ENCODE measurements at places on chromosomes 5 and 9.

DNA sequence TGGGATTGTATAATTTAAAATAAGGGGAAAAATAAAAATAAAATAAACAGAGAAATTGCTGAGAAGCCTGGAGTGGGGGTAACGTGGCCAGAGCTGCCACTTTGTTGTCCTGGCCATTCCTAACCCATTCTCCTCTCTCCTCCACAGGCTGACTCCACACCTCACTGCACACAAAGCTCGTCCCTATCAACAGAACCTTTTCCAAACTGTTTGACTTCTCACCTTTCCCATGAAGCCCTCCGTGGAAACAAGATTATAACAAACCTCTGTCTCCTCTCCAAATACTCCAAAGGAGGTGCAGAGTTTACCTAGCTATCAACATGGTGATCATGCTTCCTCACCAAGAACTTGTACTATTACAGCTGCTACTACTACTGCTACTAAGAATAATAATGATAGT lies 151.1 kb downstream of the GLIS3 start:
- DNase-seq: no peak

DNA sequence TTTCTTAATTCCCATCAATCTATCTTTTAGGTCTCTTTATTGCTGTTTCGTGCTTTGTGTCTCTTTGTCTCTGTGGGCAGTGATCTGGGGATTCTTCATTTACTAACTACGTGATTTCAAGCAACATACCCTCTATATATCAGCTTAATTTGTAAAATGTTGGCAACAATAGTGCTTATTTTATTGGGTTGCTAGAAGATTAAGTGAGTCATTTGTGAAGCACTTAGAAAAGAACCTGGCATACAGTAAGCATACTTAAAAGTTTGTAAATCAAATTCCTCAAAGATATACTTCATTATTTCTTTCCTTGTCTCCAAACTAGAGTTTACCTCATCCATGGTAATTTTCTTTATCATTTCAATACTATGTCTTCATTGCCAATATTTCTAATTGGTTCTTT lies 669.7 kb downstream of the MAT2B start:
- DNase-seq: no peak

GRCh38 chr9:123440256-123440655 lies 84.3 kb downstream of the CRB2 start:
- no peak for DNase-seq

- DNase-seq: no peak
Observed at GRCh38 chr9:104885818-104886709, 41.9 kb downstream of the ABCA1 start.

DNA sequence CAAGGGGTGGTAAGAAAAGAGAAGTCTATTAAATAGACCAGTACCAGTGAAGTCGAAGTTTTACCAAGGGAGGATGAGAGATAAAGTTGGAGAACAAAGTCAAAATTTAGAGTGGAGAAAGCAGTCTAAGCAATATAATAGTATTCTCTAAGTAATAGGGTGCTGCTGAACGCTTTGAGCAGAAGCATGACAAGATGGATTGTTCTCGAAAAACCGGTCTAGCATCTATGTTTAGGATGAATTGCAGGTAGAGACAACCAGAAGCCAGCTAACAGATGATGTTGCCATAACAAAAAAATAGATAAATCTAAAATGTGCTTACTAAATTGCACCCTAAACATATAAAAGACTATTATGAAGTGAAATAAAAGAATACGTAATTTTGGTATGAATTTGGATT lies 237.0 kb downstream of the PRELID2 start:
- no peak for DNase-seq

DNA sequence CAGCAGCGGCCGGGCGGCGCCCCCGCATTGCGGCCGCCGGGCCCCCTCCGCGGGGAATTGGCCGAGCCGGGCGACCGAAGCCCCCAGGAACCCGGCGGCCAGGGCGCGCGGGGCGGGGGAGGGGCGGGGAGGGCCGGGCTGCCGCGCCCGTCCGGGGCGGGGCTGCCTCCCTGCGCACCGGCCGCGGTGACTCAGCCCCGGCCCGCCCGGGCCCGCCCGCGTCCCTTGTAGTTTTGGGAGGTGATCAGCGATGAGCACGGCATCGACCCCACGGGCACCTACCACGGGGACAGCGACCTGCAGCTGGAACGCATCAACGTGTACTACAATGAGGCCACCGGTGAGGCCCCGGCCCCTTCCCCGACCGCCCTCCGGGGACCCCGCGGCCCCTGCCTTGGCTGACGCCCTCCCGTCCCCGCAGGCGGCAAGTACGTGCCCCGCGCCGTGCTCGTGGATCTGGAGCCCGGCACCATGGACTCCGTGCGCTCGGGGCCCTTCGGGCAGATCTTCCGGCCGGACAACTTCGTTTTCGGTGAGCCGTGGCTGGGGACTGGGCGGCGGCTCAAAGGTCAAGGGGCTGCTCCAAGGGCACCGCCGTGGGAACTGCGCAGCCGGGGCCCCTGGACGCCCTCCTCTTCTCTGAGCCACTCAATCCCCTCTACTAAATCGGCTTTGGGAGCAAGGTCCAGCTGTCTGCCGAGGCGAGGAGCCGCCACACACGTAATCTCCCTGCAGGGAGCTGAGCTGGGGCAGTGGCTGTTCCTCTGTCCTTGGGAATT lies 592 bp downstream of the TUBB4B start:
- peak; percentile 41 for DNase-seq

GRCh38 chr5:102920762-102921161 lies 165.7 kb downstream of the PAM start:
- no peak for DNase-seq

- DNase-seq: no peak
Observed at GRCh38 chr5:115649541-115649940, 23.7 kb upstream of the TMED7 start.

DNA sequence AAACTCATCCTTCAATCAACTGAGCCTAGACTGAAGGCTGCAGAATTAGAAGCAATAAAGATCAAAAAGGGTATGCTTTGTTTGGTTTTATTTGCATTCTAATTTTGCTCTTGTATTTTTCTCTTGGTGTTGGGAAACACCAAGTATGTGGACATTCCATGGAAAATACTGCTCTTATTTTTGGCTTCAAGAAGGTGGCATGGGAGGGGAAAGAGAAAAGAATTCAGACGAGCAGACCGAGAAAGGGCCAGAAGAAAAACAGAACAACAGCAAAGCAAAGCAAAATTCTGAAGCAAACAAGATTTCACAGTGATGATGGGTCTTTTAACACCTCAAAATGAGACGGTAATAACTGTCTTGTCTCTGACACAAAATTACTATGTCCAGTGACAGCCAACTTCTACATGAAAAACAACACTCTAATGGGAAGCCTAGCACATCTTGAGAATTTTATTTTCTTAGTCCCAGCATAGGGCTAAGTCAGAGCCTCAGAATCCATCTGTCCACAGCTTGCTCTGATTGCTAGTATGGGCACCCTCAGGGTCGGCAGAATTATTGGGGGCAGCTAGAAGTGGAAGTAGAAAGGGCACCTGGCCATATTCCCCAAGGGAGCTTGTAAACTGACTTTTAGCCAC lies 26.8 kb downstream of the FREM1 start:
- DNase-seq: no peak

DNA sequence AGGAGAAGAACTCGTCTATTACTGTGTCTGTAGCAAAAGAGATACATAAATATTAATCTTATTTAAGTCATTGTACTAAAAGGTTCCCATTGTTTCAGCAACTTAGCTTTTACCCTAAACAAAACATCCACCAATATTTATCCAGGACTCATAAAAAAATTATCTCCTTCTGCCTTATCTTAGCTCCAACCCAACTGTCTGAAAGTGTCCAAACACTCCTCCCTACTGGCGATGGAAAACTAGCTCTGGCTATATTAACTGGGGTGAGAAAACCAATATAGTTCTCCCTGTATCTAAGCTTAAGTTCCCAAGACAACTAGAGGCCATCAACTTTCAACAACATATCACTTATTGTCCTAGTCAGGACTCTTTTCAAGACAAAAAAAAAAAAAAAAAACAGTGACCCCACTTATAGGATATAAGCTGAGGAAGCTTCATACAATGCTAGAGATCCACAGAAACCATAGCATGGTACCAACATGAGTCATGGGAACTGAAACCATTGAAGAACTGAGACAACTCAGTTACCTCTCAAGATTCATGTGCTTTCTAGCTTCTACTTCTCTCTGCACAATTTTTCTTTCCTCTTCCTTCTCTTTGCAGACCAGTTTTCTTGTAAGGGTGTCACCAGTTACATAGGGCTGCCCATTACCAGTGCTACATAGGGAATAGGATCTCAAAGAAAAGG lies 150.7 kb upstream of the RASA1 start:
- DNase-seq: no peak

DNA sequence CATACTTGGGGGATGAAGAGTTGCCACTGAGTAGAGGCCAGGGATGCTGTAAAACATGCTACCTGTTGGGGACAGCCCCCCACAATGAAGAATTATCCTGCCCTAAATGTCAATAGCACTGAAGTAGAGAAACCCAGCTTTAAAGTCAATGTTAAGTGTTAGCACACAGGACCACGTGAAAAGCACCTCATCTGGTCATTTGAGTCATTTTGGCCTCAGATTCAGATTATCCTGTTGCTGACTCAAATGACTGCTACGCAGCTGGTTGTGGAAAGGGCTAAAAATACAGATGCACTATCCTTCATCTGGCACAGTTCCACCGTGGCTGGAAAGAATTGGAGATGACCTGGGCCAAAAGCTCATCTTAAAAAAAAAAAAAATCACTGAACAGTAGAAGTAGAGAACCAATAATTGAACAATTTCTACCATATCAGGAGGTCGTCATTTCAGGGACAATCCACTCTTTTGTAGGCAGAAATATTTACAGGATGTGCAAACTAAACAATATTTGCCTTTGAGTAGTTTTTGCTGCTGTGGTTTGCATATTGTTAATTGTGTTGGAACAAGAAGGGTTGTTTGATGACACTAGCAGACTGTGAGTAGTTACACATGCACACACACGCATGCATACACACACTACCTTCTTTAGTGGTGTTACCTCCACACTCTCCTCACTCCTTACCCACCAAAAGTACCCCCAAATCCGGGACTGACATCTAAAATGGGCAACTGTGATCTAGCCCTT lies 195.3 kb upstream of the KLF9 start:
- no peak for DNase-seq

GRCh38 chr9:37746448-37747270 lies 6.9 kb upstream of the TRMT10B start:
- no peak for DNase-seq

DNA sequence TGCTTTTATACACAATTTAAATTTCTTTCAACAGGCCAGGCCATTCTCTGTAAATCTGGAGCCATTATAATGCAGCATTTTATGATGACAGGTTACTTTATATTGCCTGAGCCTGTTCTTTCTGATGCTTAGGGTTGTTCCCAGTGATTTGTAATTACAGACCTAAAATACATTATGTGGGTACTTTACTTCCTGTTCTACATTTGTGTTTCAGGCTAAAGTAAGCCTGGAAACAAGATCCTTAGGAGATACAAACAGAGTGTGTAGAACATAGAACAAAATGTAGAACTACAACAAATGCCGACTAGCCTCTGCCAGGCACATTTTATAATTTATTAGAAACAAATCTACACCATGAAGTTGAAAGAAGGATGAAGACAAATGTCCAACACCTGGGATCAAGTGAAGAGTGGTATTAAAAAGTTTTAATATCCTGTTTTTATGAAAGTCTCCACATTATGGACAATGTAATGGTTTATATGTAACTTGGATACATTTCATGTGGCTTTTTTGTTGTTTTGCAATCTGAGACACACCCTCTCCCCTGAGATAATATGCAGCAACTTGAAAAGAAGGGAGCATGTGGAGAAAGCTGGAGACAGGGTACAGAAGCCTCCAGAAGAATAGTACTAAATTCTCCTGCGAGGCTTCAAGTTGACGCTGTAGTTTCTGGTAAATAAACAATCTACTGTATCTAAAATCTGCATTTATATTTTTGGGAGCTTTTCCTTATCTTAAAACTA lies 46.9 kb downstream of the VCAN start:
- DNase-seq: no peak

DNA sequence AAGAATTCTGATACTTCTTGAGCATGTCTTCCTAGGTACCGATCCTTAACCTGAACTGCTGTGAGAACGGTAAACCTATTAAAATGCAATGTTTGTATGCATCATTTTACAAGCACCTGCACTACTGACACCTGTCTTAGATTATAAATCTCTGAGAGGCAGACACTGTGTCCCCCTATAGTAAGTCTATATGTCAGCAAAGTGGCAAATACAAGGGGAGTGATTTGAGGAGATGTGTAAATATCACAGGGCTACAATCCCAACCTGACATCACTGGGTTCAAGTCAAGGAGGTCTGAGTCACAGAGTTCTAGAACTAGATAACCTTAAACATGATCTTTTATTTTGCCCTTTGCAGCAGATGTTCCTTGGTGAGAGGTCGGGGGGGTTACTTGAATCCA lies 64.1 kb downstream of the ANKH start:
- DNase-seq: no peak

- no peak for DNase-seq
Observed at GRCh38 chr9:17810728-17811571, 232.1 kb downstream of the SH3GL2 start.

DNA sequence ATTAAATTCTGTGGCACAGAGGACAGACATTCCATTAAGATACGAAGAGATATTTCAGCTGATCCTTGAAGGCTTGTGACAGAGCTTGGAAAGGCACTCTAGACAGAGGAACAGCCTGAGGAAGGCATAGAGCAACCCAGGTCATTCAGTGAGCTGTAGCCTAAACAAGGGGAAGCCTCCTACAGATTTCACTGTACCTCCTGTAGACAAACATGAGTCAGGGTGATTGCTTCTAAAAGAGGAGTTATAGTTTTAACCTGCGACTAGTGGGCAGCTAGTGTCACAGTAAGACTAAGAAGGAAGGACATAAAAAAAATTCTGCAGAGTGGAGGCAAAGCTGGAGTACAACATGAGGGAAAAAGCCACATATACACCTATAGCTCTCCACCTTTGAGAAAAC lies 43.5 kb upstream of the ANKDD1B start:
- DNase-seq: no peak

- DNase-seq: no peak
Observed at GRCh38 chr9:96484521-96484931, 34.6 kb downstream of the HABP4 start.

- no peak for DNase-seq
Observed at GRCh38 chr9:131668057-131668438, 71.8 kb downstream of the RAPGEF1 start.
